Activated naive CD4-positive, alpha-beta T cell (primary cell): ENCODE measurements at places on chromosomes 12 and 14.

- no peak for DNase-seq
Measured at GRCh38 chr12:47155457-47156166, 75.9 kb upstream of the AMIGO2 start.

GRCh38 chr12:26539131-26539530 lies 293.9 kb downstream of the ITPR2 start:
- DNase-seq: no peak

DNA sequence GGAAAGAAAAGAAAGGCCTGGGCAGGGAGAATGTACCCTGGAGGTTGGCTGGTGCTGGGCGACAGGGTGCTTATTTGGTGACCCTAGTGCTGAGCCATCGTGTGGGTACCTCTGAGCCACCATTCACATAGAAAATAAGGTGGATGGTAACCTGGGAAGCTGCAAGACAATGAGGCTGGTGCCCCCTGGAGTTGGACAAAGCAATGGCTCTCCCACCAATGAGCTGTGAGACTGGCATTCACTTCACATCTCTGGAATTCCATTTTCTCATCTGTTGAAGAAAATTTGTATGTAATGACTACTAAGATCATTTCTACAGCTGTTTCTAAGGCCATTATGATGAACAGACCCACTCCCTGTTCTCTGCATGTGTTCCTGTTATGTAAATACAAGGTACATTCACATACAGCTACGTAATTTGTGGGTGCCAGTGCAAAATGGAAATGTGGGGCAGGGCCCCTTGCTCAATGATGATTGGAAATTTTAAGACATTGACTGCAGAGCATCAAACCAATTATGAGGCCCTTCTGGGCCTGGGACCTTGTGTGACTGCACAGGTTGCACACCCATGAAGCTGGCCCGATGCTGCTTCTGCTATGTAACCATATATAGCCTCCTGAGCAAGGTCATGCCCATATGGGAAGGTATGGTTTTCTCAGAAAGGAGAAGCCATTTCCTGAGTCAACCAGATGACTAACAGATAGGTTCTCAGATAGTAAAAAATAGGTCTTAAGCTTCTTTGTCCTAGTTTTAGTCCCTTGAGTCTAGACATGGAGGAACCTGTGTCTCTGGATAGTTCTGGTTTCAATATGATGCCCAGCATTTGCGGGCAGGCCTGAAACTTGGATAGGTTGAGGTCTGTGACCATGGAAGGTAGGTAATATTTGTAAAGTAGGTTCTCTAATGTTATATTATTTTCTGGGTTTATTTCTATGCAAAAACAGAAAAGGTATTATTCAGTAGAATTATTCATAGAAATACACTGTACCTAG lies 63.4 kb upstream of the IGF1 start:
- DNase-seq: no peak

DNA sequence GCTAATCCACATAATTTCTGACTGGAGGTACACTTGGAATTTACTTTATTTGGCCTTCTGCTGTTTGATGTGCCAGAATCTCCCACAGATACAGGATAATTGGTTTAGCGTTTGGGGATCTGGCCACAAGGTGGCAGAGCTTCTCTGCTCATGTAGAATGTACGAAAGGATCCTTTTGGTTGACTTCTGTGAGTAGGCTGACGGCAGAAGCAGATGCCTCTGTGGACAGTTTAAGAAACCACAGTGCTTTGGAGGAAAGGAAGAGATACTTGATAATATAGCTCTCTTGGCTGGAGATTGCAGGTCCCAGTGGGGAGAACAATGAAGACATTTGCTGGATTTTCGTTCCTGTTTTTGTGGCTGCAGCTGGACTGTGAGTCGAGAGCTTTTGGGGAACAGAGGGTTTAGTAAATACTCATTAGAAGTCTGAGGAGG lies 75.3 kb upstream of the OR4E1 start:
- no peak for DNase-seq

- no peak for DNase-seq
Measured at GRCh38 chr12:2633176-2633824, 161.5 kb upstream of the FKBP4 start.

DNA sequence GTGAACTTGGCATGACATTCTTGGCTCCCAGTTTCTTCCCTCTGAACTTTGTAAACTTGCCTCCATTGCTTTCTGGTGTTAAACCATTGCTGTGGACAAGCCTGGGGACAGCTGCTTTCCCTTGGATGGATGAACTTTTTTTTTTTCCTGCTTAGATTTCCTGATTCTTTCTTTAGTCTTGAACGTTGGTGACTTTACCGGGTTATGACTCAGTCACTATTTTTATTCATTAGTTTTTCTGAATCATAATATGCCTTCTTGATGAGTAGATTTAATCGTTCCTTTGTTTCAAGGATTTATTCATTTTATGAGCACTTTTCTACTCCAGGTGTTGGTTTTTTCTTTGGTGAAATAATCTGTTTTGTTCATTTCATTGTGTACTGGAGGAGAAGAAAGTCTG lies 155.0 kb upstream of the RTL1 start:
- no peak for DNase-seq

- DNase-seq: no peak
Measured at GRCh38 chr12:69331909-69332684, 16.1 kb upstream of the LYZ start.

GRCh38 chr12:110576504-110576903 lies 6.6 kb downstream of the PPTC7 start:
- DNase-seq: no peak

DNA sequence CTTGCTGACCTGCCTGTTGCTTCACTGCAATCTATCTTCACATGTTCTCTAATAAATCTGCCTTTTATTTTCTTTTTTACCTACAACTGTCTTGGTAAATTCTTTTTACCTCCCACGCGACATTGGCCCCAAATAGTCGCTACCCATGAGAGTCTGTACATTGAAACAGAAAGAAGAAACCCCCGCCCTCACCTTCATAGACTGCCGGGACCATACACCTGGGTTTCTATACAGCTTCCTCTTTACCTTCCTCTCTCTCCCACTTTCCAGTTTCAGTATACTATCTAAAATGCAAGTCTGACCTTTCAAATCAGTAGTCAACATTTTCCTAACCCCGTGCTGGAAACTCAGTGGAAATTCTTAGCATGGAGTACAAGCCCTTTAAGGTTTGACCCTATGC lies 4.8 kb downstream of the SLC8A3 start:
- no peak for DNase-seq

GRCh38 chr12:127290251-127290650 lies 976.7 kb upstream of the TMEM132C start:
- no peak for DNase-seq

DNA sequence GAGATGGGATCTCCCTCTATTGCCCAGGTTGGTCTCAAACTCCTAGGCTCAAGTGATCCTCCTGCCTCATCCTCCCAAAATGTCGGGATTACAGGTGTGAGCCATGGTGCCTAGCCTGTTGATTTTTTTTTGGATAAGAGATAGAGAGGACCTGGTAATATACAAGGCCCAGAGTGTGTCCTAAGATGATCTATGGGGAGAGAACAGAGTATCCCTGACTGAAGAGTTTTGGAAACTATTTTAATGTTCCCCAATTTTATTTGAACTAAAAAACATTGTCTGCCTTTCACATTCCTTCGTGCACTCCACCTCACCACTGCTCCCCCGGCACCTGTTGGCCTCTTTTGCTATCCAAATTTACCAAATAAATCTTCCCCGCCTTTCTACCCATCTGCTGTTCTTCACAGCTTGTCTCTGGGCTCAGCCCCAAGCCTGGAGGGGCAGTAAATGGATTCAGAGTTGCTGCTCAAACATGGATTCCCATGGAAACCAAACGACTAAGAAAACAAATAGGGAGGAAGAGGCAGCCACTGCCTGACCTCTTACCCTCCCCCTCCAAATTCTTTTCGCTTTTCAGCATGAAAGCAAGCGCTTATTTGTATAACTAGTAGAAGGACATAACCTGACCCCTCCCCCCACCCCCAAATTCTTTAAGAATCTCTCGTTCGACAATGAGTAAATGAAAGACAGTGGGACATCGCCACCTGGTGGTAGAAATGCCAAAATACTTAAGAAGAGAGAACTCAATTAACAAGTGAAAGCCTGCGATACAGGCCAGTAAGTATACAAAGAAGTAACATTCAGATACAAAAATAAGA lies 22.6 kb downstream of the OR10G3 start:
- peak; percentile 55 for DNase-seq

DNA sequence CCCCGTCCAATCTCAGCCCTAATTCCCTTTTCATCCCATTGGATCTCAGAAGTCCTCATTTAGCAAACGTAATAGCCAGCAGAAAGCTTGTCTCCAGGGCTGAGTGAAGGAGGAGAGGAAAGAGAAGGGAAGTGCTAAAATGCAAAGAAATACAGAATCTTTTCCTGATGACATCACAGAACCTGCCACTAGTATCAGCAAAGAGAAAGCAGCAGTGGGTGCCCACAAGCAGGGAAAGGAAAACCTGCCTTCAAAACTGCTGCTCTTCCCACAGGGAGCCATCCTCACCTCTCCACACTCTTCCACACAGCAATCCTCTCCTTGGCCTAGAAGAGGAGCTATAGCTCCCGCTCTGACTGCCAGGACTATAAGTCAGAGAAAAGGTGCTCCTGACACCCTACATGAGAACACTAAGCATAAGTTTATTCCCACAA lies 11.3 kb downstream of the MED13L start:
- DNase-seq: no peak

DNA sequence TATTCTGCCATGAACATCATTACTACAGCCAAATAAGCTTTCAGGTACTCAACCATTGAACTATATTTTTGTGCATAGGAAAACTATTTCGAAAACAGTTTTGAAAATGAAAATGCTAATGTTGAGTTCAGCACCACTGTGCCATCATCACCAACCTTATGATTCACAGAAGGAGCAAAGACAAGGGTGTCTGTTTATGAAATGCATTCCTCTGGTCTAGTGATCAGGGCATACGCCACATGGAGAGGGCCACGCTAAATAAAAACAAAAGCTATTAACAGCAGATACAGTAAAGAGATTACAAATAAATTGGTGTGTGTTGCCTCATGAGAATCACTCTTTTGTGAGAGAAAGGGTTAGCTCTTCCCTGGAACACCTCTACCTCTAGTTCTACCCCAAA lies 43.2 kb upstream of the BMAL2 start:
- DNase-seq: no peak

DNA sequence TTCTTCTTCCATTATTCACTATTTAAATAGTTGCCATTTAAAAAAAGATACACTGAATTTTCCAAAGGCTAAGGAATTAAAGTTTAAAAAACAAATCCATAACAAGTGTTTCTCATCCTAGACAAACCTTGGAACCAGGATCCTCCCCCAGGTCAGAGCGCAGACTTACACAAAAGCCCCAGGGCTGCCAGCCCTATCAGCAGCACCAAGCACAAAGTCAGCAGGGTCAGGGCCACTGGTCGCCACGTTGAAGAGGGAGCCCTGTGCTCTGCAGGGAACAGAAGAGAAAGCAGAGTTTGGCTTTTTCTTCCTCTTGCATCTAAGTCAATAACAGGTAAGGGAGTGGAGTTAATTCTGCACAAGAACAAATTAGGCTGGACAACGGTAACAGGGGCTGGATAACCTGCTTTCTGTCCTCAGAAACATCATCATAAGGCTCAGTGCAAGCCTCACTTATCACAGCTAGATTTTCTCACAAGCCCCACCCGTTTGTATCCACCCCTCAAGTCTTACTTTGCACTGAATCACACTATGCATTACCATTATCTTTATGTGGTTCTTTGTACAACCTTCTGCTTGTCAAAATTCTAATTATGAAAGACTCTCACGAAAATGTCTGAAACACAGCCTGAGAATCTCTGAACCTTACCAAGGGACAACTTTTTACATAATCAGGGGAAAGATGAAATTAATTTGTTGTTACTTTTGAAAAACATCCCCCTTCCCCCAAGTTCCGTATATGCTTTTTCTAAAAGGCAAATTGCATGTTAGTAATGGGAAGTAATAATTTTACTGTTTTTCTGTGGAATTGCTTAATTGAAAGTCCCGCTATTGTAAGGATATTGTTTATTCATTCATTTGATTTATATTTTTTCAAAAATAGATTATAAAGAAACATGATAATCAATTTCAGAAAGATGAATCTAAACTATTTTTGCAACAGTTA lies 9.6 kb downstream of the CLEC1A start:
- no peak for DNase-seq

DNA sequence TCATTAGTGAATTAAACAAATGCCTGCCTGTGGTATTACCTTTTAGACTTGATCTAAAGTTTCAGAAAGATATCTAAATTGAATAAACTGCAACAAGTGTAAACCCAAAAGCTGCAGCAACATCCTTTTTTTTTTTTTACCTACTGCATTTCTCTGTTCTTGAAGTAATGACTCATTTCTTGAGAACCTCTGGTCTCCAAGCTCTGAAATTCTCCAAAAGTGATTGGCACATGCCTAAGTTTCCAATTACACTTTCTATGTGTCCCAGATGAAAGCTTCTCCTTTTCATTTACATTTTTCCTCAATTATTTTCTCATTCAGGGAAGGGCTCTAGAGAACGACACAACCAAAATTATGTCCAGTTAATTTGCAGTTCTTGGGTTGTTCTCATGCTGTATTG lies 435.2 kb upstream of the DCN start:
- no peak for DNase-seq

DNA sequence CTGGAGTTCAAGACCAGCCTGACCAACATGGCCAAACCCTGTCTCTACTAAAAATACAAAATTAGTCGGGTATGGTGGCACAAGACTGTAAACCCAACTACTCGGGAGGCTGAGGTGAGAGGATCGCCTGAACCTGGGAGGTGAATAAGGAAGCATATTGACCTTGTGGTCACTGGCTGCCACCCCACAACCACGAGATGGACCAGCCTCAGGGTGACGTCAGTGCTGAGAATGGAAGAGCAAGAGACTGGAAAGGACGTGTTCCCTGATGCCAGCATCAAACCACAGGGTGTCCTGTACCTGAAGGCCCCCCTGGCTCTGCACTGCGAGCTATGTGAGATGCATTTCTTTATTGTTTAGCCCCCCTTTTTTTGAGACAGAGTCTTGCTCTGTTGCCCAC lies 45.9 kb upstream of the BDKRB2 start:
- DNase-seq: no peak

GRCh38 chr14:65412856-65413738 lies 567 bp downstream of the FUT8 start:
- no peak for DNase-seq

GRCh38 chr12:108326254-108326750 lies 12.8 kb downstream of the CMKLR1 start:
- no peak for DNase-seq

GRCh38 chr12:89529738-89530137 lies 3.9 kb upstream of the POC1B start:
- no peak for DNase-seq

DNA sequence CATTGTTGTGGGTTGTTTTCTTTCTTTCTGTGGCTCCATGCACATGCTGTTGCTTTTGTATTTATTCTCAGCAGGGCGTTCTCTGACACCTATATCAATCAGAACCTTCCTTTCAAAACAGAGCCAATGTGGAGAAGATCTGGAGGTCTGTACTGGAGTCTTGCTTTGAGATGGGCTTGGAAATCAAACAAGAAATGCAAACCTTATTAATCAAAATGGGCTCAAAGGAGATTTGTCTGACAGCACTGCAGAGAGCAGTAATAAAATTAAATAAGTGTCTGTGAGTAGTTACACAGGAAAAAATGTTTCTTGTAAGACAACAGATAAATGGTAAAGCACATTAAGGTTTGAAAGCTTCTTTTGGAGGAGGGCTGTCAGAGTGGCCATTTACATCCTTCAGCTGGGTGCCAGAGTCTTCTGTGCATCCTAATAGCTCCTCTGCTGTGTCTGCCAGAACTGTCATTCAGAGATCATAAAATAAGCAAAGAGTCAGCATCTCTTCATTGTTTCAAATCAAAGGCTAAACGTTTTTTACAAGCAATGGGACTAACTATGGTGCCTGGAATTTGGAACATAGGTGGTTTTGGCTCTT lies 414.3 kb downstream of the NAV3 start:
- no peak for DNase-seq
